Inflammatory macrophage treated with lipopolysaccharide for 1 hour (primary cell): ENCODE measurements at places on chromosomes 13 and 19.

DNA sequence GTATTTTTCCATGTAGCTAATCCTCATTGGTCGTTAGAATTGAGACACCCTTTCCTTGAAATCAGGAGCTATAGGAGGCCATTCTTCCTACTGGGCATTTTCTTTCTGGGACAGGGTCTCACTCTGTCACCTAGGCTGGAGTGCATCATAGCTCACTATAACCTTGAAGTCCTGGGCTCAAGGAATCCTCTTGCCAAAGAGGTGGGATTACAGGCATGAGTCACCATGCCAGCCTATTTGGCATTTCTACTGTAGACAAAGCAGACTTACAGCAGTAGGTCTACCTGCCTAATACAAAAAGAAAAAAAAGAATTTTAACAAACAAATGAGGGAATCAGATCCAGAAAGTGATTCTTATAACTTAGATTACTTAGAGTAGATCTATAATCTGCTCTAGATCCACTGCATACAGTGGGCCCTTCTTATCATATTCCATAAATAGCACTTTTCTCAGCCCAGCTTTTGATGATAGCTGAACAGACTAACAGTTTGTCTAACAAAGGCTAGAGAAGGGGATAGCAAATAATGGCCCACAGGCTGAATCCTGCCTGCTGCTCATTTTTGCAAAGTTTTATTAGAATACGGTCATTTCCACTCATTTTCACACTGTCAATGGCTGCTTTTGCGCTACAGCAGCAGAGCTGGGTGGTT is 36.7 kb upstream of the USPL1 start:
- DNase-seq = no peak

DNA sequence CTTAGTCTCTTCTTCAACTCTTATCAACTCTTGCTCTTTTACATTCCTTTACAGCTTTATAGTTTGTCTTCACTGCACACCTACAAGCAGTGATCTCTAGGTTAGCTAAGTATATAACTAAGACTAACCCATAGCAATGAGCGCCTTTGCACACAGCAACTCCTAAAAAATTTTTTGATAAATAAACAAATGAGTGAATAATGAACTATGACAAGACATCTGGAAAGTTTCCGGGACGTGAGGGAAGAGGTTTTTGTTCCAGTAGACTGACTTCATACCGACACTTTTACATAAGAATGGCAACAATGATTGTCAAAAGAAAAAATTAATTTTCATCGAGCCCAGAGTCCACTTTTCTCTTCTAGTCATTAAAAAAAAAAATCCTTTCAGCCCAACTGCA is 98.3 kb downstream of the ELF1 start:
- no peak for DNase-seq

DNA sequence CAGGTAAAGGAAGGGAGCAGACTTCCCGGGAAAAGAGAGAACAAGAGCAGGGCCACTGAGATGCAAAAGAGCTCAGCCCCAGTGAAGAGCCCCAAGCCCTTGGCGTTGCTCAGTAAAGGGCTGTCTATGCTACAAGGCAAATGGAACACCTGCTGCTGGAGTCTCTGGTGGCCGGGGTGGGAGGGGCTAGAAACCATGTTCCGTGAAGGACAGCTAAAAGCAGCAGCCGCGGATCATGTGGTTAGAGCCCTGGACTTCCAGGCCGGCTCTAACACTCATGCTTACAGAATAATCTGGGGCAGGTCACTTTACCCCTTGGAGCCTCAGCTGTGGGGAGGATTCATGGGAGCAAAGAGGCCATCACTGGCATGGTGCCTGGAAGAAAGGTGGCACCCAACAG is 17.8 kb downstream of the POU2F2 start:
- DNase-seq = no peak

- no peak for DNase-seq
These were observed 188.9 kb upstream of the SERP2 start for GRCh38 chr13:44184740-44185139.

GRCh38 chr13:30848332-30849027 is 57.6 kb upstream of the MEDAG start:
- DNase-seq = no peak

DNA sequence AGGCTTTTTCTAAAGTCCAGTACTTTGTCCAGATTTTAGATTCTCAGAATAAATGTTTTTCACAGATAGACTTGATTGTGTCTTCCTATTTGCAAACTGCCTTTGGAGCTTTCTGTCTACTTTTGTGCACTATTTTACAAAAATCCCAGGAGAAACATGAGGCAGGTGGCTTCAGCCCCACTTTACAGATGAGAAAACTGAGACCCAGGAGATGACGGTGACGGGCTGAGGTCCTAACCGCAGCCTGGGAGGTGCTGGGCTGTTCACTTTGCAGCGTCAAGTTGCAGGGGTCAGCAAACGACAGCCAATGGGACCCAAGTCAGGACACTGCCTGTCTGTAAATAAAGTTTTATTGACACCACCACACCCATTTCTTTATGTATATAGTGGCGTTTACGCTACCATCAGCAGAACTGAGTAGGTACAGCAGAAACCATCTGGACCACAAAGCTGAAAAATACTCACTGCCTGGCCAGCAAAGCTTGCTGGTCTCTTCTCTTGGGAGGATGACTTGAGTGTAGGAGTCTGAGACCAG is 6.8 kb upstream of the KDM4B start:
- DNase-seq = no peak
